Activated gamma-delta T cell treated with anti-CD3 and anti-CD28 coated beads, Interleukin-2, amount 50 U/mL, for 16 hours (primary cell): ENCODE measurements at places on chromosomes 7 and 10.

DNA sequence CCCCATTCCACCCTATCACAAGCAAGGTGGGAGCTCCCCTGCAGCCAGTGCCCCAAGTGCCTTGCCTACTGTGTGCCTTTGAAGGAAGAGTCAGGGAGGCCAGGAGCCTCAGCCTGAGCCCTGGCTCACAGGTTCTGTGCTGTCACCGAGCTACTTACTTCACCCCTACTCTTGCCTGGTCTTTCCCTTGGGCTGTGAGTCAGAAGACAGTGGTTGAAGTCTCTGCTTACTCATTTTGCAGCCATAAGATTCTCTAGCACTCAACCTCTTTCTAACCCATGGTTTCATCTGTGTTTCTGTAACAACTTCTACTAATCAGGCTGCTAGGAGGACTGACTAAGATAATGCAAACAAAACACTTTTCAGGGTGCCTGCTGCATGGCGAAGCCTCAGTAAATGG is 114.5 kb downstream of the PLCE1 start:
- DNase-seq: no peak

DNA sequence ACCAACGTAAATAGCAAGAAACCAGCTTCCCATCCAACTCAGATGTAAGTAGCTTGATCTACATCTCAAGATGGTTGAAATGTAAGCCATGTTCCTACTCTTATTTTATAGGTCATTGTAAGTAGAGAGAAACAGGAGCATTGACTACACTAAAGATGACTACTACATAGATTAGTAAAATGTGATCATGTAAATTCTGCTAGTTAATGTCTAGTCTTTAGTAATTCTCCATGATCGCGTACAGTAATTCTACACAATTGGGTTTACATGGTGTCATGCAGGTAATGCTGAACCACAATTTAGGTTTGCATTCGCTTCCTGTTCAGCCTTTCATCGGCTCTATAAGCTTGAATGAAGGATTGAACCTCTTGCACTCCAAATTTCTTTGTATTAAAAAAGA is 14.9 kb upstream of the SFMBT2 start:
- DNase-seq: no peak

DNA sequence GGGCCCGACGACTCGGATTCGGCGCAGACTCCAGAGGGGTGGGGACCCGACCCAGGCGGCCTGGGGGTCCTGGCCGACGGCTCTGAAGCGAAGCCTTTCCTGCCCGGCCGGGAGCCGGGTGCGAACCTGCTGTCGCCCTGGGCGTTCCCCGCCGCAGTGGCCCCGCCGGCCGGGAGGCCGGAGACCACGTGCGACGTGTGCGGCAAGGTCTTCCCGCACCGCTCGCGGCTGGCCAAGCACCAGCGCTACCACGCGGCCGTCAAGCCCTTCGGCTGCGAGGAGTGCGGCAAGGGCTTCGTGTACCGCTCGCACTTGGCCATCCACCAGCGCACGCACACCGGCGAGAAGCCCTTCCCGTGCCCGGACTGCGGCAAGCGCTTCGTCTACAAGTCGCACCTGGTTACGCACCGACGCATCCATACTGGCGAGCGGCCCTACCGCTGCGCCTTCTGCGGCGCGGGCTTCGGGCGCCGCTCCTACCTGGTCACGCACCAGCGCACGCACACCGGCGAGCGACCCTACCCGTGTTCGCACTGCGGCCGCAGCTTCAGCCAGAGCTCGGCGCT is 15.4 kb downstream of the ZNF316 start:
- no peak for DNase-seq

- DNase-seq: no peak
These were observed 259.3 kb downstream of the ZEB1 start for GRCh38 chr10:31578181-31578852.

DNA sequence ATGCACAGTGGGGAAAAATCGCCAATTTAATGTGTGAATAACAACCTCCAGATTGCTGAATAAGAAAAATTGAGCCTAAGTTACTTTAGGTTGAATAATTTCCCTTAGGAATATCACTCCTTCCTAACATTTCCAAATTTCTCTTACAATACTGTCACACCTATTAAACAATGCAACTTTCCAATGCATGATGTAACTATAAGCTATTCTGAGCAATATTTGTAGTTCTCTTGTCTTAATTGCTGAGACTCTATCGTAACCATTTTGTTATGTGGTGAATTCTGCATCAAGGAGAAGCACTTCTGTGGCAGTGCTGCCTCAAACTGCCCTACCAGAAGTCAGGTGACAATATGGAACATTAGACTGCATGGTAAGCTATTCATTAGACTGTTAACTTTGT is 386.7 kb upstream of the LRRN3 start:
- DNase-seq: no peak

GRCh38 chr10:23343591-23344240 is 881 bp downstream of the C10orf67 start:
- no peak for DNase-seq

- no peak for DNase-seq
These were observed 53.5 kb upstream of the UNC5B start for GRCh38 chr10:71158902-71159301.

- DNase-seq: no peak
These were observed 106.1 kb upstream of the C7orf33 start for GRCh38 chr7:148484486-148484885.

DNA sequence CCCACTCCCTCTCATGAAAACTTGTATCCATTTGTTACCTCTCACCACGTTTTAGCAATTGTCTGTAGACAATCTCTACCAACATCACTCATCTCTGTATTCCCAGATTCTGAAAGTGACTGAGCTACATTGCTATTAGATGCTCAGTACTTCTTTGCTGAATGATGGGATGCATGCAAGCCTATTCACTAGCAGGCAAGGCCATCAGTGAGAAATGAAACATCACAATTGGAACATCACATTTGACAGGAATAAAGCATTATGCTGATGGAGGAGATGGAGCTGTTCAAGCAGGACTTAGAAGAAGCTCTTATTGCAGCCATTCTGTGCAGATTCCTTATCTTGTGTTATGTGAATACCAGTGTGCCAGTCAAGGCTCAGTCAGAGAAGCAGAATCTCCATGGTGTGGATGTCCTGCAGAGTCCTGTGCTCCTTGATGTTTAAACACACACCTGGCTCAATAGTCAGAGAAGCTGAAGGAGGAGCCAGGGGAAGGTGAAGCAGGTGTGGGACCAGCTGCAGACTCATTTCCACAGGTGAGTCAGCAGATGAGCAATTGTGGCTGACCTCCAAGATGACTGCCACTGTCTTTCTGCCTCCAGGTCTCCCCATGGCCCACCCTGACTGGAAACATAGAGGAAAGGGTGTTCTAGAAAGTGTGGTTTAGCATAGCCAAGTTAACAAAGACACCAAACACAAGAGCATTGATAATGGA is 965.5 kb downstream of the GRID1 start:
- DNase-seq: no peak

DNA sequence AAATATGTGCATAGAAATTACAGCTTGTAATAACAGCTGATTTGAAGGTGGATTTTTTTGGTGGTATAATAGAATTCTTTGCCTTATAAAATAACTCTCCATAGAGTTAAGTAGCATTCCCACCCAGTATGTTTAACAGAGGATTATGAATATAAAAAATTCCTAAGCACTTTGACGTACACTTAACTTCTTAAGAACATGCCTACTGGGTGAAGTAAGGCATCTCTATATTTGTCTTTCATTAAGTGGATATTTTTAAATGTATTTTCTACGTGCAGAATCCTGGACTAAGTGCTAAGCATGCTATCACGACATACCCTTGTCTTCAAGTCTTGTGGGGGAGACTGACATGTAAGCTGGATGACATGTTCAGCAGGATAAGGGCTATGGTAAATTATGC is 217.7 kb upstream of the BMPER start:
- no peak for DNase-seq

GRCh38 chr7:147078312-147078711 is 961.7 kb downstream of the CNTNAP2 start:
- DNase-seq: no peak

DNA sequence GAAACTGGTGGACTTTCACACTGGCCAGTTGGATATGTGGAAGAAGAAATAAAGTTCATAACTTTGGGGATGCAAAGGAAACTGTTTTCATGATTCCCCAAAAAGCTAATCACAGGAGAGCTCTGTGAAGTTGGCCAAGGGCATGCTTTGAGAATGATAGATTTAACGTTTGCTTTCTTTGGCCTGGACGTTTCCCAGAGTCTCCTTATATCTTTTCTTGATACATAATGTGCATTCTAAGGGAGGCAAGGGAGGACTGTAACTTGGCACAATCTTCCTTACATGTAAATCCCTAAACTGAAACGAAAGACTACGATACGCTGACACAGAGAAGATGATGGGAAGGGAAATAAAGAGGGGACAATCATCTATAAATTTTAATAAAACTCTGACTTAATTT is 176.5 kb upstream of the INHBA start:
- DNase-seq: no peak

DNA sequence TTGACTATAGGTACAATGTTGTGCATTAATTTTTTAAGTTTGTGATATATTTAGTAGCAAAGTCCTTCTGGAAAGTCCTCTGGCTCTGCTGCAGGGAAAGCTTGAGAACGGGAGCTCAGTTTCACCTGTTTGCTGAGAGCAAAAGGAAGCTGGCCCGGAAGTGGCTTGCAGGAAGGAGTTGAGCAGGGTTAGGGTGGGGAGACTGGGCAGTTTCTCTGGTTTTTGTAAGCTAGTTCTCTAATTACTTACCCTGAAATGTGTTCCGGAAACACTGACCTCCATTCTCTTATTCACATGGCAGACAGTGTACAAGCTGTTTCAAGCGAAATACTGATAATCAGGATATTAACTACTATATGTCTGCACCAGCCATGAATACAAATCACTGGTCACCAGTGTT is 22.3 kb downstream of the MAP3K8 start:
- DNase-seq: no peak

GRCh38 chr7:129778770-129779601 is 167.5 kb downstream of the NRF1 start:
- no peak for DNase-seq

- no peak for DNase-seq
These were observed 220.1 kb downstream of the TNS3 start for GRCh38 chr7:47361746-47362215.

DNA sequence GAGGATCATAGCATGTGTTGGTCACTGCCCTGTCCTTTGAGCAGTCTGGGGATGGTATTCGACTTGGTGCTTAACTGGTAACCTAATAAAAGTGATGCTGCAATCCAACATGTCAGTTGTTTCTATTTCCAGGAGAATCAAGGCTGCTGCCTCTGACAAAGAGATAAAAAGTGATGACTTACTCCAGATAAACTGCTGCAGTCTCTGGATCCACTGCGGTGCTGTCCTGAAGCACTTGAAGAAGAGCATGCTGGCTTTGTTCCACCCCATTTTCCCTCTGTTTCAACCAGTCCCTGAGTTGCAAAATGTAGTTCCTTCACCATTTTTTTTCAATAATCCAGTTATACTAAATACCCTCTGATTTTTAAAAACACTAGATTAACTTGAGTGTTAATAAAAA is 403.5 kb upstream of the ANKRD30A start:
- no peak for DNase-seq

GRCh38 chr7:22372863-22373262 is 15.9 kb upstream of the RAPGEF5 start:
- DNase-seq: no peak

DNA sequence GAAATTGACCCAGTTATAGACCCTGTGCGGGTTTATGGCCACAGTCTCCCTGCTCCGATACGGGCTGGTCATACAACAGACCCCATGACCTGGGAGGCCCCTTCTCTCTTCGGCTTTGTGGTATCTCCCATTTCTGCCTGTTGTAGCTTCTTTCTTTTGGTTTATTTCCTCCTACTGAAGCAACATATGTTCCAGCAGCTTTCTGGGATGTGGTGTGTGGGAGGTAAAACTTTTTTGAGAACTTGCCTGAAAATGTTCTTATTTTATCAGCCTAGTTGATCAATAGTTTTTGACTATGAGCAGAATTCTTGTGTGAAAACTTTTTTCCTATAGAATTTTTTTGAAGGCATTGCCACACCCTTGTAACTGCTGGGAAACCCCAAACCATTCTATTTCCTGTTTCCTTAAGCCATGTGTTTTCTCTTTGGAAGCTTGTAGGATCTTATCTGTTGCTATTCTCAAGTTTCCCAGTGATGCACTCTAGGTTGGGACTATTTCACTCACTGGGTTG is 80.0 kb downstream of the DAGLB start:
- DNase-seq: no peak

- no peak for DNase-seq
These were observed 7.6 kb downstream of the ZNF511 start for GRCh38 chr10:133316266-133316665.

GRCh38 chr7:47407821-47408674 is 173.9 kb downstream of the TNS3 start:
- DNase-seq: no peak

DNA sequence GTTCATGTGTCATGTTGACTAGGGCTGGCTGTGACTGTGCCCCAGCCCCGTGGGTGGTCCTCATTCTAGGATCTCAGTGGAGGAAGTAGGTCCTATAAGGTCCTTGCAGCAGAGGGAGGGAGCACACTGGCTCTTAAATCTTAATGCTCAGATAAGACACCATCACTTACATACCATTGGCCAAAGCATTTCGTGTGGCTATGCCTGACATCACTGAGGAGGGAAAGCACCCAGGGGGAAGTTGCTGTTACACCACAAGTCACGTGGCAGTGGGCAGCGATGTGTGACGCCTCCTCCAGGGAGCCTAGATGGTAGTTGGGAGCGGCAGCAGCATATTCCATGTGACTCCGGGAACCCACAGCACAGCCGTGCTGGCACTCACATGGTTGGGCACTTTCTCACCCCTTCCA is 224.7 kb upstream of the SH2B2 start:
- no peak for DNase-seq

DNA sequence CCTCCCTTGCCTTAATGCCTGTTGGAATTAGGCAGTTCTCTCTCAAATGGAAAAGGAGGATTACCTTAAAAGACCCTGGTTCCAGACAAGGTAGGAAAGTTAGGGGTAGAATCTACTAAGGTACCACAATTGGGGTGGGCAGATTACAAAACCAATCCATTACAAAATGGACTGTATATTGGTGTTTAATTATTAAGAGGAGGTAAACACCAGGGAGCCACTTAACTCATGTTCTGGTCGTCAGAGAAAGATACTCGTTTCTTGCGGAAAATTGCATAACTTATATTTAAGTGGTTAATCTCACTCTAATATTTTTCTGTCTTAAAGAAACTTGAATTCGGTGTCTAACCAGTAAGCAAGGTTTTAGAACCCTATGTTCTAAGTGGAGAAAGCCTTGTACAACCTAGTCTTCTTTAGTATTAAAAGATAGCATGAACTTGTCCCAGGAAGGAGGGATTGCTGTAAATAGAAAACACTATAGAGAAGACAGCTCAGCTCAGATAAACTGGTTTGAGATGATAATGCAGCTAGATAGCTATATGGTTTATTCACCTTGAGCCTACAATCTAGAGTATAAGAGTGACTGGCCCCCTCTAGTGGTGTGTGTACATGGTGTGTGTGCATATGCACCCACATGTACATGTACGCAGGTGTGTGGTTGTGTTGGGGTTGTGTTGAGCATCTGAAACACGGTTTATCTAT is 58.0 kb upstream of the STRIP2 start:
- DNase-seq: peak; percentile 19

DNA sequence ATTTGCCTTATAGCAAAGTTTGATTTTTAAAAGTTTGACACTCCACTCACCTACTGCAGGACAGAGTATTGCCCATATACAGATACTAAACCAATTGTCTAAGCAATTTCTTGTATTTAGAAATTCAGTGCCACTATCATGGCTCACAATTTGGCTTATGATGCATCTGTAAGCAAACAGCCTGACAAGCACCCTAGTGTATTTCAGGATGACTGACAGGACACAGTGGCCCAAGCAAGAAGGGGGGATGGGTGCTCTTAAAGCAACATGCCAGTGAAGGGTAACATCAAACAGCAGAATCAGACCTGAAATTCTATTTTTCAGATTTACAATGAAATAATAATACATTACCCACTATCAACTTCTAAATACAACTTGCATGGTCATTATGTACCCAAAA is 30.5 kb downstream of the CTNNA3 start:
- no peak for DNase-seq
